ENCODE measurements at places on chromosomes 11 and 22.

- DNase-seq: no peak
Measured at GRCh38 chr11:88384004-88384668, 46.6 kb upstream of the CTSC start.

- no peak for DNase-seq
Measured at GRCh38 chr11:16763746-16764145, 25.3 kb downstream of the C11orf58 start.

DNA sequence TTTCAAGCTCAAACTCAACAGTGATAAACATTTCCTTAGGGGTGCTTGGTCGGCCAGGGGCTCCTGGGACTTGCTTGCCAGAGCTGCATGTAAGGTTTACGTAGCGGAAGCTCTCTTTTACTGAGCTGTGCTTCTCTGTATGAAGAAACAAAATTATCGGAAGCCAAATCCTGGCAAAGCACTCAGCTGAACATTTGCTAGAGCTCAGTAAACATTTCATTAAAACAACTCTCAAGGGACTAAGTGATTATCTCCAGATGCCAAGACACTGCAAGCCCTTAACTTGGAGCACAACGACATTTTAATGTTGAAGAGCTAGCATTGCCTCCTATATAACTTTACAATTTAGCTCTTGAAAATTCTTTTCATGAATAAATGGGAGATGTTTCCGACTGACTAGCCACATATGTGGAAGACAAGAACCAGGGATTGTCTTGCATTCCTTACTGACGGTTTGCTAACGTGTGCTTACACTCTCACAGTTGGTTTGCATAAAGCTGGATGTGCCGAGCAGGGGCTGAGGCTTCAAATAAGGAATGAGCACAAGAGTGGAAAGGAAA is 43.4 kb downstream of the SCUBE2 start:
- DNase-seq: no peak

DNA sequence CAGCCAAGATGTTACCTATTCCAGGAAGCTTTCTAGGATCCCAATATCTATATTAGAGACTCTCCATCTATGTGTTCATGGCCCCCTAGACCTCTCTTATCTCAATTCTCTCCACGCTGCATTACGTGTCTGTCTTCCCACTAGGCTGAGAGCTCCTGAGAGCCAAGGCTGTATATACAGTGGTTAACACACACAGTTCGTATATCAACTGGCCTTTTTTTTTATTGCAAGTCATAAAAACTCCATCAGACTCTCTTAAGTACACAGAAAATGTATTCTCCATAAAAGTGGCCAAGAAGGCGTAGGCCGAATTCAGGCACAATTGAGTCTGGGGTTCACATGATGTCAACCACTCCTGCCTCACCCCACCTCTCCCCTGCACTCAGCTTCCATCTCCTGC is 115.9 kb downstream of the TRIM29 start:
- peak; percentile 8 for DNase-seq

DNA sequence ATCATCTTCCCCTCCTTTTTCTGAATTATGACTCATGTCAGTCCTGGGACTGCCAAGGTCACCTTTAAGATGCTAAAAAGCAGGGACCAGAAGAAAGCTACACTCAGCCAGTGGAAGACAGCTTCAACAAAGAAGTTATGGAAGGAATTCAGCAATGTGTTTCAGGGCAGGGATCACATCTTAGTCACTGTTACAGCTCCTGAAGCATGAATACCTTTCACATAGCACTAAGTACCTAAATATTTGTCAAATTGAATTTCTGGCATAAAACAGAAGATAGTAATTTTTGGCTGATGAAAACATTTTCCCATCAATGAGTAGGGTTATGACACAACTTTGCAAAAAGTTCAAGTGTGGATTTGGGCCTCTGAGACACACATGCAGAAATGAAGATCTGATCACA is 5.2 kb downstream of the DDB1 start:
- no peak for DNase-seq

DNA sequence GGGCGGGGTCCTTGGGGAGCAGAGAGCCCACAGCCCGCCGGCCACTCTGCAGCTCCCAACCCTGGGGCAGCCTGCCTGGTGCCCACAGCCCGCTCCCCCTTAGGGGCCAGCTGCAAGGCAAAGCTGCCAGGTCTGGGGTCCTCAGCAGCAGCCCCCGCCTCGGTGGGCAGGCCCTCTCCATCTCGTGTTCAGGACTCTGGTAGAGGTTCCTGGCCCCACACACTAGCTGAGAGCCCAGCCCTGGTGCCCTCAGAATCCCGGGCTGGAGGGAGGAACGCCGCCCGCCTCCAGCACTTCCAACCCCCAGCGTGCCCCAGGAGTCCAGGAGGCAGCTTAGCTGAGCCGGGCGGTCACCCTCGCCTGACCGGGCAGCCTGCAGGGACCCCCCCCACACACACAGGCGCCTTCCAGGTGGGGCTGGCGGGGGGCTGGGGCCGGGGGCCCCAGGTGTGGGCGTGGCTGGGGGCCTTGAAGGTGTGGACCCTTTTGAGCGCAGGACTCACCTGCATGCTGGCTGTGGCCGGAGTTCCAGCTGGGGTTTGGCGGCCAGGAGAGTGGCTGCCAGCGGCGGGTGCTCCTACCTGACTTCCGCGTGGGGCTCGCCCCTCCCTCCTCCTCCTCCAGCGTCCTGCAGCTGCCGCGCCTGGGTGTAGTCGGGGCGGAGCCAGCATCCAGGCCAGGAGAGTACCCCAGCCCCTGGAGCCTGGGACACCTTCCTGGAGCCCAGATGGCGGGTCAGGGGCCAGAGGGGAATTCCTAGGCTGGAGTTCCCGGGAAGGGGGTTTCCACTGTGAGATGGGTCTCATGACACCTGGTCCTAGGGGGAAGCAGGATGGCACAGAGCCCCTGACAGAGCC is at the start of gene ANO9:
TSS of gene ANO9 (minus strand) at position 594 of the 857 bp plus-strand sequence. CDS start at position 509, 85 bp downstream.
- DNase-seq: peak; percentile 78

- DNase-seq: peak; percentile 71
Measured at GRCh38 chr11:103091064-103091800, 728 bp downstream of the DCUN1D5 start.
